Stimulated activated CD4-positive, alpha-beta T cell treated with anti-CD3 and anti-CD28 coated beads, Interleukin-1b, Interleukin-23, amount 100 ng/mL, for 1 hour (primary cell): ENCODE measurements at places on chromosomes 1 and 21.

GRCh38 chr1:187384504-187384903, 555.8 kb downstream of the PLA2G4A start:
- no peak for DNase-seq

DNA sequence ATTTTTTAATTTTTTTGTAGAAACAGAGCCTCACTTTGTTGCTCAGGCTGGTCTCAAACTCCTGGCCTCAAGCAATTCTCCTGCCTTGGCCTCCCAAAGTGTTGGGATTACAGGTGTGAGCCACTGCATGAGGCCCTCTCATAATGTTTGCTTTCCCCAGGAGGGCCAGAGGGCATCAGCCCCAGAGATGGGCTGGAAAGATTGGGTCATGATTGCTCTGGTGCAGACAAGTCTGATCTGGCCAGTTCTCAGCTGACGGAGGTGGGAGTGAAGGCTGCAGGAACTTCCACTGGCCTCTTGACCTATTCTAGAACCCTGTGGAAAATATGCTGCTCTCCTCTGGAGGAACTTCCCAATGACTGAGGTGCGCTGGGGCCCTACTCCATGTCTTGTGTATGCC, 43.4 kb upstream of the RD3 start:
- no peak for DNase-seq

GRCh38 chr1:41641941-41642527, 157.6 kb upstream of the EDN2 start:
- DNase-seq = no peak

GRCh38 chr21:32143241-32143939, 135.5 kb downstream of the MIS18A start:
- DNase-seq = no peak

DNA sequence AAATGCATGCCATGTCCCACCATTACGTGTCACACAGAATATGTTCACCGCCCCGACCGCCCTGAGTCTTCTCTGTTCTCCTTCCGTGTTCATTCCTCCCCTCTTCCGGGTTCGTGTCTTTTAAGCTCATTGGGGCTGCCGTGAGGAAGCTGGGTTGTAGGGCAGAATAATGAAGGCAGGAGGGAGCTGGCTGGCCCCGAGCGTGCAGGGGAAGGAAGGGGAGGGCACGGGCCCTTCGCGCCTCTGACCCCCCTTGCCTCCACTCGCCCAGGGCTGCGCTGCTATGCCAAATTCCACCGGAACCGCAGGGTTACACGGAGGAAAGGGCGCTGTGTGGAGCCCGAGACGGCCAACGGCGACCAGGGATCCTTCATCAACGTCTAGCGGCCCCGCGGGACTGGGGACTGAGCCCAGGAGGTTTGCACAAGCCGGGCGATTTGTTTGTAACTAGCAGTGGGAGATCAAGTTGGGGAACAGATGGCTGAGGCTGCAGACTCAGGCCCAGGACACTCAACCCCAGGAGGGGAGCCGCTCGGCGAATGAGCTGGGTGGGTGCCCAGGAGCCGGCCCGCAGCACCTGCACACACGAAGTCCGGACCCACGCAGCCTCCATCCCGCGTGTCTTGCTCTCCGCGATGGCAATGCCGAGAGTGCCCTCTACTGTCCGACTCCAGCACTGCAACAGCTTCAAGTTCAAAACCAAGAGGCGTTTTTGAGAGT, 16.5 kb upstream of the AGTRAP start:
- DNase-seq = peak; percentile 86

GRCh38 chr1:1225913-1226312, 5.9 kb downstream of the SDF4 start:
- no peak for DNase-seq
